ENCODE measurements at places on chromosomes 12 and 14.

- DNase-seq = no peak
Measured at GRCh38 chr14:29815016-29815674, 112.5 kb downstream of the PRKD1 start.

GRCh38 chr14:59751578-59751977, 119.0 kb downstream of the RTN1 start:
- no peak for DNase-seq

DNA sequence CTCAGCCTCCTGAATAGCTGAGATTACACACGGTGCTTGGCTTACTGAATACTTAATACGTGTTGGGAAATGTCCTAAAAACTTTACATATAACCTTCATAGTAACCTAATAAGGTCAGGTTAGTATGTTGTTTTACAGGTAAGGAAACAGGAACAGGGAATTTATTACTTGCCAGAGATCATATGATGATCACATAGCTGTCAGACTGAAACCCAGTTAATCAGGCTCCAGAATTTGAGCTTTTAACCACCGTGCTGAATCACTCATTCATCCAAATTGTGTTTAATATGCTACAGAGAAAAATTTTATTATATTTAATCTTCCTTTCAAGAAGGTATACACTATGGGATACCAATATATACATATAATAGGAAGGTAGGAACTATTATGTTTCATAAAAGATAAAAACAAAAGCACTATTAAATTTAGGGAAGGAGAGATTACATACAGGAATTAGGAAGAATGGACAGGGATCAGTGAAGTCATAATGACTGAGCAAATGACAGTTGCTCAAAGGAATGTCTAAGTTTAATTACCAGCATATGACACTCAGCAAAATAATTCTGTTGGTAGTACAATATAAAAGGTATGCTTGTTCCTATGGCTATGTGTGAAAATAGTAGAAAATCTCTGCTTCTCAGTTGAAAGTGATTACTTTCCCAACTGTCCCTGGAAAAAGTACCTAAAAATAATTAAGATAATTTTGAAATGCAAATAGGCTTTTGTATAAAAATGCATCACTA, 59.3 kb downstream of the HEATR5A start:
- DNase-seq = no peak

GRCh38 chr12:44247588-44247987, 411.7 kb downstream of the TMEM117 start:
- no peak for DNase-seq

DNA sequence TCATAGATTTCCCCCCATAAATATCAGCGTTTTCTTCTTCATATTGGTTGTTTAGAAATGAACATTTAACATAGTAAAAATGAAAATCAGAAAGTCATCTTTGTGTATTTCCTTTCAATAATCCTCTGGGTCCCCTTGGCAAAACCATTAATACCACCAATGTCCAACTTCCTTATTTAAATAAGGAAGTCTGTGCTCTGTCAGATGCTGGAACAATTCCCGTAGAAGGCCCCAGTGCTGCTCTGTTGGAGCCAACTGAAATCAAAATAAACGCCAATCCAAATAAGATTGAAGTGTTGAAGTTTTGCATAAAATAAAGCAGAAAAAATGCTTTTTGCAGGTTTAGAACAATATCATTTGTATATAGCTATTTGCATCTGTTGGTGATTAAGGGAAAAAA, 93.1 kb downstream of the PPM1H start:
- DNase-seq = no peak

DNA sequence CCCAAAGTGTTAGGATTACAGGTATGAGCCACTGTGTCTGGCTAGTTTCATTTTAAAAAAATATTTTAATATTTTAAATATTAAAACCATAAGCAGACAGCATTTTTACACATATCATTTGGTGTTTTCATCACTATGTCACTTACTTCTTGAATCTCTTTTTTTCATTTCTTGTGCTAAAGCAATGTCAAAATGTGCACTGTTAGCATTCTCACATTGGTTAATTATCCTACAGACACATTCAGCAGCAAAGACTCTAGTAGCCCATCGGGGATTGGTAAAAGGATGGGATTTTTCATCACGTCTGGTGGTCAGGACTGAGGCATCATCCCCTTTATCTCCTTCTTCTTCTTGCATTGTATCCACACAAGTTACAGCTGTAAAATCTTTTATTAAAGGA, 96.9 kb downstream of the HEATR5A start:
- no peak for DNase-seq

- DNase-seq = no peak
Measured at GRCh38 chr14:89826596-89826995, 127.9 kb downstream of the EFCAB11 start.

GRCh38 chr12:39205969-39206368, 237.0 kb downstream of the KIF21A start:
- no peak for DNase-seq

DNA sequence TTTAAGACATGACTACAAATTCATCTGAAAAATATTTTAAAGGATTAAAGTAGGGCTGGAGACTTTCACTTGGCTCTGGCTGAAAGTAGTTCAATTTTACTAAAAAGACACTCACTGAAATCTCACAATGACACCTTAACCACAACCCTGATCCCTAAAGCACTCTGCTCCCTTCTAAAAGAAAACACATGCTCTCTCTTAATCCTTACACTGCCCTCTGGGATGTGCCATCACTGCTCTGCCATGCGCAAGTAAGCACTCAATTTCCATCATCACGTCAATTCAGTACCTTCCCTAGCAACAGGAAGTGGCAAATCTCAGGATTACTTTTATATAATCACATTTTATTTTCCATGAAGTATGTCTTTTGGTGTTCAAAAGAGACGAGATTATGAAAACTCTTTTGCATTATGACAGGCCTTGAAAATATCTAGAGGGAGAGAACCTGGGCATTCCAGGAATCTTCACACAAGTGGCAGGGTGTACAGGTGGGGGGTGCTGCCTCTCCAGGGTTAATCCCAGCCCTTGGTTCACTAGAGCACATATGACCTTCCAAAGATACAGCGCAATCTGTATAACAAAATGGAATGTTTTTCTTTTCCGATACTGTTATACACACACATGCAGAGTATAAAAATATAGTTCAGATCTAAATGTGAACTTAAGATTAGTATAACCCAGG, 7.3 kb downstream of the ATG14 start:
- no peak for DNase-seq

DNA sequence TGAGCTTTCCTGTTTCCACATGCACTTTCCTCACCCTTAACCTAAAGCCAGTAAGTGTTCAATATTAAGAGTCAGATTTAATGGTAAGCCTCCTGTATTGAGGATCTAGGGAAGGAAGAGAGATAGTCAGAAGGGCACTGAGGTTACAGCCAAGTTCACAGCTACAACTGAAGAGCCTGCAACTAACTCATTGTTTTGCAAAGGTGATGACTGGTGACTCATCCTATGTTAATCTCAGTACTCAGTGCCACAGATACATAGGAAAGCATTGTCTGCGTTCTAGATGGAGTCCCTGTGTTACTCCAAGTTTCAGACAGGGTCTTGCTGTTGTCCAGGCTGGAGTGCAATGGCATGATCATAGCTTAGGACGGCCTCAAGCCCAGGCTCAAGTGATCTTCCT, 157.0 kb upstream of the RBM19 start:
- no peak for DNase-seq

DNA sequence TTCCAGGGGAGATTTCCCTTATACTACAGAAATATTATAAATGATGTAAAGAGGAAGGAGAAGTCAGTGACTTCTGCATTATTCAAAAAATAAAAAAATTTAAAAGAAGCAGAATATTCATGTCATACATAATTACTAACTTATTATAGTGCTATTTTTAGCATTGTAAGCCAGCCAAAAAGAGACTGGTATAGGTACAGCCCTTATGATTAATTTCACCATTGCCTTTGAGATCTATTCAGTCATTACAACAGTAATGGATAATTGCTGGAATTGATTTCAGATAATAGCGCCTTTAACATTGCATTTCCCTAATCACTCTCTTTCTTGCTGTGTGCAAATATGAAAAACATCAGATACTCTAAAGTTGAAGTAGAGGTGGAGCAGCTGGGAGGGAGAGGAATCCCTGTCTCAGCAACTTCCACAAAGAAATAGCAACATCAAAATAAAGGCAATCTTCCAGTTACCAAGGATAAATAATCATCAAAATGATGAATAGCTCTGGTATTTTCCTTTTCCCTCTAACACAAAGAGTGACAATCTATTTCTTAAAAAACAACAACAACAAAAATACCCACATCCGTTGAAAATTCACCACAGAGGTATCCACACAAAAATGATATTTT, 71.8 kb upstream of the OVCH1 start:
- DNase-seq = peak; percentile 82

- no peak for DNase-seq
Measured at GRCh38 chr12:118760623-118761022, 220.7 kb upstream of the SRRM4 start.

GRCh38 chr12:12178559-12178958, 88.3 kb downstream of the LRP6 start:
- no peak for DNase-seq

DNA sequence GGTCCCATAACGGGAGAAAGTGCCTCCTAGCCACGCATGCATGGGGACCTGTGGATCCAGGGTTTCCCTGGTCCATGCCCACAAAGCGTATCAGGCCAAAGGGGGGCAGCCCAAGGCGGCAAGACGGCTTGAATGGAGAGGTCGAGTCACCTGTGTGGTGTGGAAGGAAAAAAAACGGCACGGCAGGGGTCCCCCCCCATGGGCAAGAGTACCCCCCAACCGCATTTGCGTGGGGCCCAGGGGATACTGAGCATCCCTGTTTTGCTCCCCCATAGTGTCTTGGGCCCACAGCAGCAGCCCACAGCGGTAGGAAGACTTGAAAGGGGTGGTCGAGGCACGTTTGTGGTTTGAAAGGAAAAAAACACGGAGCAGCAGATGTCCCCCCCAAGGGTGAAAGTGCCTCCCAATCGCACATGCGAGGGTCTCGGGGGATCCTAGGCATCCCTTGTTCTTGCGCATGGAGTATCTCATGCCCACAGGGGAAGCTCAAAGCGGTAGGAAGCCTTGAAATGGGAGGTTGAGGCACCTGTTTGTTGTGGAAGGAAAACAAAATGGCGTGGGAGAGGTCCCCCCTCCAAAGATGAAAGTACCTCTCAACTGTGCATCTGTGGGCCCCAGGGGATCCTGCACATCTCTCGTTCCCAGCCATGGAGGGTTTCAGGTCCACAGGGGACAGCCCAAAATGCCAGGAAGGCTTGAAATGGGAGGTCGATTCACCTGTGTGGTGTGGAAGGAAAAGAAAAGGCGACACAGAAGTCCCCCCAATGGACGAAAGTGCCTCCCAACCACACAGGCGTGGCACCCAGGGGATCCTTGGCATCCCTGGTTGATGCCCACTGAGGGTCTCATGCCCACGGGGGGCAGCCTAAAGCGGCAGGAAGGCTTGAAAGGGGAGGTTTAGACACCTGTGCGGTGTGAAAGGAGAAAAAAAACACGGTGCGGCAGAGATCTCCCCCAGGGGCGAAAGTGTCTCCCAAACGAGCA, 577.5 kb downstream of the ALG10 start:
- no peak for DNase-seq

DNA sequence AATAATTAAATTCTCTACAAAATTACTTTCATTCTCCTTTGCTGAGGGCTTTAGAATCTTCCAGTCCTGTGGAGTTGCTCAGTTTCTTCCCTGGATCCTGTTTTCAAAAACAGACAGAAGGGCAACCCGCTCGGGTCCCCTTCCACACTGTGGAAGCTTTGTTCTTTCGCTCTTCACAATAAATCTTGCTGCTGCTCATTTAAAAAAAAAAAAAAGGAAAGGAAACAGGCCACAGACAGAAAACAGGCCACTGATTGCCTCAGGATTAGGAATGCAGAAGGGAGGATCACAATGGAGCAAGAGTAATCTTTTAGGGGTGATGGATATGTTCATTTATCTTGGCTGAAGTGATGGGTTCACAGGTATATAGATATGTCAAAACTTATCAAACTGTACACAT, 29.5 kb upstream of the HIGD1C start:
- peak; percentile 76 for DNase-seq

- no peak for DNase-seq
Measured at GRCh38 chr14:38047195-38047902, 160.4 kb upstream of the SSTR1 start.

DNA sequence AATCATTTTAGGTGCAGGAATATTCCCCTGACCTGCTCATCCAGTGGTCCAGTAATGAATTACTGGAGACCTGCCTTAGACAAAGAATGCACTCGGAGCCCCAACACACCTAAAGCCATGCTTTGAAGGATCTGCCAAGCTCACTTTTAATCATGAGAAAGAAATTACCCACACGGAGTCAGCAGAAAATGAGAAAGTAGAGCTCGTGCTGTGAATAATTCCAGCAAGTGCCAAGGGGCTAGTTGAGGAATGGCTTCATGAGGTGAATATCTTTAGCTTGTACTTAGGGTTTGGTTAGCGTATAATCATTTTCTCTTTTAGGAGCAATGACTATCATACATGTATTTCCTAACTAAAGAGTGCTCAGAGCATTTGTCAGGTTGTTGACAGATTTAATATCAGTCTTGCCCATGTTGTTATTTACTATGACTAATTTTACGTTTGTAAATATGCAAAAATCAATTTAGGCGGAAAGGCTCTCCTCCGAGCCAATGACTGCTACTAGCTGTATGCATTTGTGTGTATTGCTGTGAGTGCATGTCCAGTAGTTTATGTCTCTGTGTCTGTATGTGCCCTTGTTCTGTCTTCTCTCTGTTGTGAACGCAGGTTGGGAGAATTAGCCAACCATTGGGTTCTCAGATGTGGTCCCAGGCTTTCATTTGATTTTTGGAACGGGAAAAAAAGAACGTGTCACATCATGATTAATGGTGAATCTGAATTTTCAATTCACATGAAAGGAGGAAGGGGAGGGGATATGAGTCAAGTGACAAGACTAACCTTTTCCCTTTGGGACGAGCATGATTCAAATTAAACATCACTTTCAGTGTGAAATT, 98.4 kb downstream of the RMST start:
- DNase-seq = no peak

DNA sequence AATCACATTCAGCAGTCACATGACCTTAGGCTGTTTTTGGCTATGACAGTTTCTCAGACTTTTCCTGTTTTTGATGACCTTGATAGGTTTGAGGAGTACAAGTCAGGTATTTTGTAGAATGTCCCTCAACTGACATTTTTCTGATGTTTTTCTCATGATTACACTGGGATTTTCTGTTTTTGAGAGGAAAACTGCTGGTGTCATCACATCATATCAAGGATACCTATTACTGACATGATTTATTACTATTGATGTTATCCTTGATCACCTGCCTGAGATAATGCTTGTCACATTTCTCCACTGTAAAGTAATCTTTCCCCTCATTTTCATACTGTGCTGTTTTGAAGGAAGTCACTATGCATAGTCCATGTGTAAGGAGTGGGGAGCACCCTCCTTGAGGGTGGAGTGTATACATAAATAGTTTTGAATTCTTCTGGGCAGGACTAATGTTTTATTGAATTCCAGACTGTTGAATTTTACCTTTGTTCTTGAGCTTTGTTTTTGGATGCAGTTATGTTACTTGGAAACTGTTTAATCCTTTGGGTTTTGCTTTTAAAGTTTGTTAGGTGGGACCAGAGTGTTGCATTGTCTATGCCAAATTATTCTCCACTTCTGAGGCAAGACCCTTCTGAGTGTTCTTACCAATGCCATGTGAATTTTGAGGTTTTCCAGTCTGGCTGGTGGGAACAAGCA, 444.5 kb upstream of the FAR2 start:
- DNase-seq = peak; percentile 56

- DNase-seq = no peak
Measured at GRCh38 chr12:39278426-39278825, 164.5 kb downstream of the KIF21A start.

GRCh38 chr14:59819446-59820088, 51.0 kb downstream of the RTN1 start:
- no peak for DNase-seq

- no peak for DNase-seq
Measured at GRCh38 chr12:43621262-43621661, 69.3 kb upstream of the ADAMTS20 start.
